Karpas-422 (cell line): ENCODE measurements at places on chromosomes 7 and 10. TPM values are rescaled to one million over a fixed set of nuclear protein-coding genes. Genes with fewer than 3 reads are reported as not detected.

DNA sequence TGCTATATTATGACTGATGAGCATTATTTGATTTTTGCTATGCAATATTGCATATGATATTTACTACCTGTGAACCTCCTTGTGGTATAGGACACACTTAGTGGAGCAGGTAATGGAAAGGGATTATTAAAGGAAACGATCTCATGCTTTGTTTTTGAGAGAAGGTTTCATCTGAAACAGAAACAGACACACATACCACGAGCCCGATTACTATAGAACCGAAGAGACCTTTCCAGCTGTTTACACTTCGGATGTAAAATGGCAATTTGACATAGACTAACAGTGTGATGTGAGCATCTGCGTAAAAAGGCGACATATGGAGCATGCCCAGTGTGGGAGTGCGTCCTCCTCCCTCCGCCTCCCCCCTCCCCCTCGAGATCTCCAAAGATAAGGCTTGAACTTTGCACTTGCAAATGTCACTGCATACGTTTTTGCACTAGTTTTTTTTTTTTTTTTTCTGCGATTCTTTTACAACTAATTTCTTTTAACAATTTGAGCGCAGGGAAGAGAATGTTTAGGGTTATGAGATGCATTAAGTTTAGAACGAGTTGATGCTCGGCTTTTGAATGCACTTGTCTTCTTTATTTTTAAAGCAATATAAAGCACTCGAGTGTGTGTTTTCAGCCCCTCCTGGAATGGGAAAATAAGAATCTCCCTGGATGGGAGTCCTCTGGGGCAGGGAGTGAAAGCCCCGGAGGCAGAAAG is 251.0 kb downstream of the NSUN6 start:
- H3K36me3 ChIP-seq: no peaks in the 10 kb centered on the region
- no peak overlapping the region for H3K4me3 ChIP-seq
- H3K27me3 ChIP-seq: no peaks in the 10 kb centered on the region
- no peak overlapping the region for H3K27ac ChIP-seq
- no peaks in the 10 kb centered on the region for H3K4me1 ChIP-seq

- H3K36me3 ChIP-seq: no peaks in the 10 kb centered on the region
- H3K27me3 ChIP-seq: no peaks in the 10 kb centered on the region
- H3K4me1 ChIP-seq: peaks cover 1% of the 10 kb centered on the region
- no peak for DNase-seq
- no peak overlapping the region for H3K4me3 ChIP-seq
- H3K27ac ChIP-seq: no peak overlapping the region
These were observed 31.2 kb downstream of the SMNDC1 start for GRCh38 chr10:110273474-110273873.

GRCh38 chr7:152568972-152569371 is 107.0 kb downstream of the XRCC2 start:
- H3K27me3 ChIP-seq: no peaks in the 10 kb centered on the region
- H3K4me1 ChIP-seq: no peaks in the 10 kb centered on the region
- H3K27ac ChIP-seq: no peak overlapping the region
- no peak for DNase-seq
- H3K36me3 ChIP-seq: no peaks in the 10 kb centered on the region
- H3K4me3 ChIP-seq: no peak overlapping the region

DNA sequence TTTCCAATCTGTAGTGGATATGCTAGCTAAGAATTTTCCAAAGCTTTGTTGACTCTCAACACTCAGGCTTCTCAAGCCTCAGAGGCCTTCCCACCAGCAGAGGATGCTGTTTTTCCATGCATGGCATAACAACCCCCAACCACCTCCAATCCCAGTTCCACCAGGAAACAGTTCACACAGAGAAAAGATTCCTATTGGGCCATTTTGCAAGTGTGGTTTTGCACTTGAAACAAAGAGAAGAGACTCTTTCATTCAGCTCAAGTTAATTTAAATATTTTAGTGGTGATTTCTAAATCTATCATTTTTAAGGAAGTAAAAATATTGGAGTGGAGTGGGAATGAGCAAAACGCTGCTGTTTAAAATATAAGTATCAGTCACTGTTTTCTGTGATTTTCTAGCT is 105.6 kb upstream of the COL1A2 start:
- no peaks in the 10 kb centered on the region for H3K36me3 ChIP-seq
- H3K4me3 ChIP-seq: no peak overlapping the region
- no peak for DNase-seq
- no peaks in the 10 kb centered on the region for H3K27me3 ChIP-seq

MKRN1 gene
- total RNA-seq: 68.8 and 89.3 TPM in 2 replicates

DNA sequence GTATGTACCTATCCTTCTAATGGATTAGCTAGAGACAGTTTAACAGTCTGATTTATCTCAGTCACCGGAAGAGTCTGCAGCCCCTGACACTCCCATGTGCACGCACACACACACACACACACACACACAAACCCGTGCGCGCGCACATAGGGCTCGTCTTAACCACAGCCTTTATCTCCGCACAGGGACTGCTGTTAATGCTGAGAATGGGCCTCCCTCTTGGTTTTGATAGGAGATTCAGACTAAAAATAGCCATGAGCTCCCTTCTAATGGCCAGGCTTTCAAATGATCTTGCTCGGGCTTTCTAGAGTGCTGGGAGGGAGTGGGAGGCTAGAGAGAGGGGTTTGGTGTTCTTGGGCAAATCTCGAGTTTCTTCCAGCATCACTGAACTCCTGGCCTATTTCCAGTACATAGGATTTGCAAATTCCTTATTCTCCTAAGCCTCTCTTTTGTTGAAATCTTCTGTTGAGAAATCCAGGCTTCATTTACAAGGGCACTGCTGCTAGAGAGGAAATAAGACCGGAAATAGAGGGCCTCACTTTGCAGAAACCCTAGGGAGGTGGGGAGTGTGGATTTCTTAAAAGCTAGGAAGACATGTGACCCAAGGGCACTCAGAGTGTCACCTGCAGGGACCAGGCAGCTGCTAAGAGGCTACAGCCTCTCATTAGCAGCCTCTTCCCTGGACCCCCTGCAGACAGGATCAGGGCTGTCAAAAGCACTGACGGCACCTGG is 2.4 kb downstream of the TMEM72 start:
- H3K4me1 ChIP-seq: peaks cover 11% of the 10 kb centered on the region
- H3K4me3 ChIP-seq: no peak overlapping the region
- no peak for DNase-seq
- no peaks in the 10 kb centered on the region for H3K36me3 ChIP-seq

DNA sequence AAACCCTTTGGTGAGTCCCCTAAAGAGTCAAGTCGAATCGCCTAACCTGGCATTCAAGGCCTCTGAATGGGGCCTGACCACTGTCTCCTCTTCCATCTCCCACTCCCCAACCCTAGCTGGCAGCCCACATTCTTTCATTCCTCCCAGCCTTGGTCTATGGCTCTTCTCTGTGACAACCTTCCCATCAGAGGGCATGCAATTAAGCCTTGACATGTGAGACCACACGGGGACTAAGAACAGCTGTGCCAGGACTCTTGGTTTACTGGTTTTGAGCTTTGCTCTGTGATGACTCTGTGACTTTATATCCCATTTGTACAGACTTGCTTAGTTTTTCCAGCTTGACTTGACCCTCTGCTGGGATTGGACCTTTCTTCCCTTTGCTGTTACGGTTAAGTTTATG is 116.6 kb downstream of the BUB3 start:
- no peak overlapping the region for H3K4me3 ChIP-seq
- no peaks in the 10 kb centered on the region for H3K27me3 ChIP-seq
- no peaks in the 10 kb centered on the region for H3K4me1 ChIP-seq
- no peak overlapping the region for H3K27ac ChIP-seq
- no peak for DNase-seq
- H3K36me3 ChIP-seq: no peaks in the 10 kb centered on the region

SORBS1 gene
- total RNA-seq: 0.15 and 0.61 TPM in 2 replicates

DNA sequence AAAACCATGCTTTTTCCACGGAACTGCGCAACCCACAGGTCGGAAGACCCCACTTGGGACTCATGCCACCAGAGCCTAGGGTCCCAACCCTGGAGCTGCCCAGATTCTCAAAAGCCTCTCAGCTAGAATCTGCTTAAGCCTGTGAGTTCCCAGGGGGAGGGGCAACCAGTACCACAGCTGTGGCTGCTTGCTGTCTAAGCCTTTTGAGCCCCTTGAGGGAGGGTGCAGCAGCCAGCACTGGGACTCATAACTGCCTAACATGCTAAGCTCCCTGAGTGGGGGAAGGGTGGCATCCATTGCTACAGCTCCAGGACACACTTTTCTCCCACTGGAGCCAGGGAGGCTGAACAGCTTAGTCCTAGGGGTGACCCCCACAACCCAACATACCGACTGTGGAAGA is 485.6 kb upstream of the GRM3 start:
- no peak overlapping the region for H3K27ac ChIP-seq
- H3K4me3 ChIP-seq: no peak overlapping the region
- no peak for DNase-seq
- H3K36me3 ChIP-seq: no peaks in the 10 kb centered on the region
- no peaks in the 10 kb centered on the region for H3K4me1 ChIP-seq
- no peaks in the 10 kb centered on the region for H3K27me3 ChIP-seq
